ENCODE measurements at places on chromosomes 1 and 21. TPM values are rescaled to one million over a fixed set of nuclear protein-coding genes. Genes with fewer than 3 reads are reported as not detected.

DNA sequence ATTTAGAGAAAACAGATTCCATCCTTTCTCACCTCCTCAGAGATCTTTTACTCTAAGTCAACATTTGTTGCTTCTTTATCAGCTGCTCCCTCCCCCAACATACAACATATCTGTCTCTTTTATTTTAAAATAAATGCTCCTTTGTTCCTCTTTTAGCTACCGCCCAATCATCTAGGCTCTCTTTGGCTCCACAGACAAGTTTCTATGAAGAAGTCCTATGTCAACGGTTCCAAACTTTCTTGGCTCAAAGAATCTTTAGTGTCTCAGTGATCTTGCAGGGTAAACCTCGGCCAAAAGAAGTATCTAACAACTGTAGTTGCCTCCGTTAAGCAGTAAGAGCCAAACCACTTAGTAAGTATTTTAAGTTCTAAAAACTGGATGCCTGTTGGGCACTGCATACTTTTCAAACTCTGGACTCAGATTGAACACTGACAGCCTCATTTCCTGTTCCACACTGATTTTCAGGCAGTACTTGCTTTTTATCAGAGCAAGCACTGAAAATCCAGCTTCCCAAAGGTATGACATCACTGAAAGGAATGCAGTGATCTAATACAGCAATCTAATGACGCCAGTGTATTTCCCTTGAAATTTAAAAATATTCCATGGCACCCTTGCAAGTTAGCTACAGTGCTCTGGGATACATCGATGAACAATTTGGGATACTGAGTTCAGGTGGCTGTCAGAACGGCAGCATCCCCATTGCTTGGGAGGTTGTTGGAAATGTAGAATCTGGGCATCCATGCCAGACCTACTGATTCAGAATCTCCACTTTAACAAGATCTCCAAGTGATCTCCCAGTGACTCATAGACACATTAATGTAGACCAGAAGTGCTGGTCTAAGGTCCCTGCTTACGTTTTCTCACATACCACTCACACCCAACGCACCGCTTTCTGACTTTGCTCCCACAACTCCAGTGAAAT is 26.8 kb downstream of the EGLN1 start:
- no peak for DNase-seq

DNA sequence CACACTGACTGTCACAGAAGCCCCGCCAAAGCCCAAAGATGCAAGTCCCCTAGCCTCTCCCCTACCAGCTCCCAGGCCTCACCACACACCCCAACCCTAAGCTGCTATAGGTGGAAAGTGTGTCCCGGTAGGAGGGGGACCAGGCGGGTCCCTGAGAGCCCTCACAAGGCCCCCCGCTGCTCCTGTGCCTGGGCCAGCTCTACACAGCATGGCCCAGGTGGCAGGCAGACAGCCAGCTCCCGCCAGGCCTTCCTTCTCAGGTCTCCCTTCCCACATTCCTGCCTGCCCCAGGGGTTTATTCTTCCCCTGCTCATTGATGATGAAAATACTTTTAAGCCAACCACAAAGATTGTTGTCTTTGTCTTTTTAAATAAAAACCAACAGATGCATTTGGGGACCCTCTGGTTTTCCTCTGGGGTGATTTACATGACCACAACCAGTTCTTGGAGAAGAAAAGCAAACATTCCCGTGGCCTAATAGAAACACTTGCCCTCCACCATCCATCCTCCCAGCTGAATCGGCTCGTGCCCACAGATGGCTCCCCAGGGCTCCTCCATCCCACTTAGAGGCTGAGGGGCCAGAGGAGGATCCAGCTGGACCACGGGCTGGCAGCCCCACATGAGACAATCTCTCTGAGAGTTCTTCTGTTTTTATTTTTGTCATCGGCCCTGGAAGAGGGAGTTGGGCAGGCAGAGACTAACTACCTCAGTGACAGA is 93.1 kb downstream of the DMRTB1 start:
- peak; percentile 4 for DNase-seq

HSD11B1 gene
- 92.2 TPM for total RNA-seq

ETV3L gene
- not detected for total RNA-seq

Measured in tibial nerve (tissue), 4 donors.